Stimulated activated CD8-positive, alpha-beta memory T cell treated with anti-CD3 and anti-CD28 coated beads, Interleukin-7, amount 100 ng/mL, for 1 hour (primary cell): ENCODE measurements at places on chromosomes 3 and 15.

DNA sequence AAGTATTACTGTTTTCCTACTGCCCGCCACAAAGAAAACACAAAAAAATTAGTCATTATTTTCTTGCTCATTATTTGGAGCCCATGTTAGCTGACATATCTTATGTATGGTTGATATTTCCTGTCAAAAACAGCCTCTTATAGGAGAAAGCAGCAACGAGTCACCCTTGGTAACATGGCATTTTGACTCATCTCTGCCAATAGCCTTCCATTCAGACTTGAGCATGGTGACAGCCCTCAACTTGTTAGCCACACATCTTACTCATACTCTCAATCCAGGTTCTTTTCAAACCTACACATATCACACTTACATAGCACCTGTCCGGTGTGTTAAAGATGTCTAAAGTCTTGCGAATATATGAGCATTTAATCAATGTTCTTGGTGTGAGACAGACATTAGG lies 109.4 kb upstream of the SAMMSON start:
- no peak for DNase-seq

DNA sequence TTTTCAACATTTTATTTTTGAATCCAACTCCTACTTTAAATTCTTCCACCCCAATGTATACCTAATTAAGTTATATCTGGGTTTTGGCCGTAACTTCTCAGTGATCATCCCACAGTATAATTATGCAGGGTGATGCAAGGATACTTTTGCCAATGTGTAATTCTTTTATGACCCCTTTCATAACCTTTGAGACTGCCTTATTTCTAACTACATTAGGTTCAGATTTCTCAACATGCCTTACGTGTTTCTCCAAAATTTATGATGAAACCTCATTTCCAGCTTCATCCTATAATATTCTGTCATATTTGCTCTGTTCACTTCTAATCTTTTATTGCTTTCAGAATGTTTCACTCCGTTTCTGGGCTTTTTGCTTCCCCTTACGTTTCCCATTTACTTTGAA lies 1229.6 kb upstream of the ALCAM start:
- no peak for DNase-seq

GRCh38 chr15:74907163-74907870 lies 666 bp upstream of the FAM219B start:
- DNase-seq: no peak

DNA sequence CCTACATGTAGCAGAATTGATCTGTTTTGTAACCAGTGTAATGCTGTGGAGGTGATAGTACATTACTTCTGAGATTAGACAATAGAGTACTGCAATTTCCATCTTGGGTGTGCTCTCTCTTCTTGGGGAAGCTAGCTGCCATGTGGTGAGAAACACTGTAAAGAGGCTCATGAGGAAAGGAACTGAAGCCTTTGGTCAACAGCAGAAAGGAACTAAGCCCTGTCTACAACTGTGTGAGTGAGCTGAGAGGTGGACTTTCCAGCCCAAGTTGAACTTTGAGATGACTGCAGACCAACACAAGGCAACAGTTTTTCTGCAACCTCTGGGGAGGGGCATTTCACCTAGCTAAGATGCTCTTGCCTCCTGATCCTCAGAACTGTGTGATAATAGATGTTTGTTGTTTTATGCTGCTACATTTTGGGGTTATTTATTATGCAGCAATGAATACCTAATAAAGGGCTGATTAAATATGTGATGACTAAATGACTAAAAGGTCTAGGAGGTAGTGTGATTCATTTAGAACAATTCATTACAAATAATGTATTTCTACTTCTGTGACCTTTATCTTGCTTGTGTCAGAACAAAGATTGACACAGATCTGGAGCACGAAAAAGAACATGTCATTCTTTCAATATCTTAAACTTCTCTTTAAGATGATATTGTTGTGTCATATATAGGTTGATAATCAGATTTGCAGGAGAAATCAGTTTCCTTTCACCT lies 121.6 kb upstream of the THRB start:
- DNase-seq: no peak

GRCh38 chr15:74955796-74956647 lies 550 bp downstream of the RPP25 start:
- peak; percentile 31 for DNase-seq

DNA sequence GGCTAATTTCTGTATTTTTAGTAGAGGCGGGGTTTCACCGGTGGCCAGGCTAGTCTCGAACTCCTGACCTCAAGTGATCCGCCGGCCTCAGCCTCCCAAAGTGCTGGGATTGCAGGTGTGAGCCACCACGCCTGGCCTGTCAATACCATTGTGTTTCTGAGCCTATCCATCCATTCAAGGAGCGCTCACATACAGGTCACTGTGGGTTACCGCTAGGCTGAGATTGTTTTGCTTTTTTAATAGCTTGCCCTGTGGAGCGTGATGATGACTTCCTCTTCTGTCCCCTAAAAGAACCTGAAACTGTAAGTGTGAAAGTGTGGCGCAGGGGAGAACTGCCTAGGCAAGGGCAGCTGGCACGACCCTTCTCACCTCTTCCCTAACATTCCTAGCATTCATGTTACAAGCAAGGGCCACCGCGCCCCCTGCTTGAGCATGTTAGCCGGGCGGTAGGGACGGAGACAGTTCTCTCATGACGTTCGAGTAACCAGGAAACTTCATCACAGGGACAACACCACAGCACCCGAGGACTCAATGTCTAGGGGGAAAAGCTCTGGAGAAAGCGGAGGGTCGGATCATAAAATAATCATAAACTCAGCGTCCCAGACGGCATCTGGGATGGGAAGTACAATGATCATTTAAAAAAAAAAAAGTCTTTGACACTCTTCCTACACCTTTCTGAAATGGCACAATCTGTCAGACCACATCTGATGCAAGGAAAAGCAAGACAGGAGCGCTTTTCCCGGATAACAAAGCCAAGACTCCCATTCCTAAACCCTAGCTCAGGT lies 790 bp downstream of the LAMP3 start:
- no peak for DNase-seq

- DNase-seq: no peak
These were observed 16.6 kb upstream of the EHHADH start for GRCh38 chr3:185270262-185270955.

DNA sequence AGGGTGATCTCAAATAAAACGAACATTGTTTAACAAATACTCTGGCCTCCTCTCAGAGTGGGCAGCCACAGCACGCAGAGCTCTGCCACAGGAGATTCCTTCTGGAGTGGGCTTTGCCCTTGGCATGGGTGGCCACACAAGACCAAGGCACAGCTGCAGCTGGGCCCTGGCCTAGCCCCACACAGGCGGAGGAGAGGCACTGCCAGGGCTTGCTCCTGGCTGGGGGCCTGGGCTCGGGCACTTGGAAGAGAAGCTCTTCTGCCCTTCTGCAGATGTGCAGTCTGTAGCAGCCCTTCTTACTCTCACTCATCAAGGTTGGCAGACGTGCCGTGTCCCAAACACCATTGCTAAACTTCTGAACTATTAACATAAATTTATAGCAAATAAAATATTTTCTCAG lies 67.2 kb downstream of the CRTC3 start:
- no peak for DNase-seq

- no peak for DNase-seq
These were observed 1.6 kb upstream of the CCDC33 start for GRCh38 chr15:74234598-74234875.

DNA sequence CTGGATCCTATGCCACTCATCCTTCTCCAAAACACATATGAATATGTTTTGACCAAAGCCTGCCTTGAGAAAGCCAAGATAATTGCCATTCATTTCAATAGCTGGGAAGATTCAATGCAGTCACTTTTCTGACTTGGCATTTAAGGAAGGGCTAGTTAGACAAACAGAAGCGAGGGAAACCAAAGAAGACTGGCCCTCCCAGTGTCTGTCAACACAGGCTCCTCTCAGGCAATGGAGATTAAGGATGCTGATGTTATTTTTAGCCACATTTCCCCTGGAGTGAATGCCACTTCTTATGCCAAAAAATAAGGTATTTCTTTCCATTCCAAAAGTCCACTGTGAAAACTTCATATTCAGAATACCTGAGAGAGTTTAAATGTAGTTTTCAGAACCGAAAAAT lies 101.7 kb downstream of the P3H2 start:
- DNase-seq: no peak

GRCh38 chr3:12321015-12321414 lies 32.1 kb downstream of the PPARG start:
- DNase-seq: no peak

GRCh38 chr3:174331095-174331800 lies 527.9 kb upstream of the NAALADL2 start:
- no peak for DNase-seq

DNA sequence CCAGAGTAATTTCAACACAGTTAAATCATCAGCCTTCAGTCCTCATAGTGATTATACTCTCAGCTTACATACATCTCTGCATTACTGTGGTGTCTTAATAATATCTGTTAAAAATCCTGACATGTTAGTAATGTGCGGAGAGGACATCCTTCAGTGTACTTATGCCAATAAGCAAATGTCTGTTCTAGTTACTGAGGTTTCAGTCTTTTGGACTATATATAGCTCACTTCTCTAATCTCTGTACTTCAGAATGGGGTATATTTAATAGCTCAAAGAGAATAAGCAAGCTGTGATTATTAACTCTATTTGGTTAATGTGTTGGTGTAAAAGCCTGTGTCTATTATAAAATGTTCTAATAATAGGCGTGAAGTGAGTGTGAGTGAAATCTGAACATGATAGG lies 28.9 kb upstream of the OSTN start:
- no peak for DNase-seq

GRCh38 chr3:49025793-49026520 lies 3.2 kb downstream of the IMPDH2 start:
- DNase-seq: no peak

DNA sequence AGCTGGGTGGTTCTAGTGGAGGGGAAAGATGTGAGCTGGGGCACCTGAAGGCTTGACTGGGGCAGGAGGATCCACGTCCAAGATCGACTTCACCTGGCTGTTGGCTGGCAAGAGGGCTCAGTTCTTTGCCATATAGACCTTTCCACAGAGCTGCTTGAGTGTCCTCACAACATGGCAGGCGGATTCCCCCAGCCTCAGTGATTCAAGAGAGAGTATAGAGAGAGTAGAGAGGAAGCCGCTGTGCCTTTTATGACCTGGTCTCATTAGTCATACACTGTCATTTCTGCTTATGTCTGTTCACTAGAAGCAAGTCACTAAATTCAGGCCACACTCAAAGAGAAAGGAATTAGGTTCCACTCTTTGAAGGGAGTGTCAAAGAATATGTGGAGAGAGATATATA lies 101.6 kb downstream of the APBA2 start:
- DNase-seq: no peak

- no peak for DNase-seq
These were observed at the start of gene UTS2B for GRCh38 chr3:191329654-191330529. UTS2B (minus strand) TSS chr3:191330526; CDS start chr3:191282189, 48,337 bp downstream.

GRCh38 chr3:180611006-180611405 lies 9.0 kb downstream of the TTC14 start:
- no peak for DNase-seq

DNA sequence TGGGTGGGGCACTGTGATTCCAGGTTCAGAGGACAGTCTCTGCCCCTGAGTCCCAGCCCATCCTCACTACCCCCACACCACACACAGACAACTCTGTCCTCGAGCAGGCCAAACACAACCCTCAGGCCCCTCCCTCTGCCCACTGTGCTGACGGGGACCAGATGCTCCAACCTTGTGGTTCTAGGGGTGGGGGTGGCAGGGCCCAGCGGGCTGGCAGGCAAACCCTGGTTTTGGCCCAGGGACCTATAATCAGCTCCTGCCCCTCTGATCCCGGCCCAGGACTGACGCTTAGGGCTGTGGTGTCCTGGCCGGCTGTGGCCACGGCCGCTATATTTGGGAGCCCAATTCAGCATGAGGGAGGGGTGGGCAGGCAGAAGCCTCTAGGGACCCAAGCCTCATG lies 5.0 kb upstream of the MYL3 start:
- DNase-seq: no peak

DNA sequence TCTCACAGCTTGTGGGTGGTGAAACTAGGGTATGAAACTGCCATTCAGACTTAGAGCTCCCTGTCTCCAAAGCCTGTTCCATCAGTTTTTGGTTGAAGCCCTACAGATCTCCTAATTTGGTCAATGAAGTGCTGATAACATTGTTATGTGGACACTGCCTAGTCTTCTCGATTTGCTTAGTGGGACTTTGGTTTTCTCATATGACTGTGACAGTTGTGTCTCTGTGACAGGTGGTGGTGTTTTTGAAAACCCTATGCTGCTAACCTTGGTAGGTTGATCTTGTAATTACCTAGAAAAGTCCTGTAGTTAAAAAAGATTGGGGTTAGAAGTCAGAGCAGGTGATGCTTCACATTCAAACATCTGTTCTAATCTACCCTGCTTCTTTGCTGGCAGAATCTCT lies 9.2 kb downstream of the PPM1L start:
- no peak for DNase-seq

GRCh38 chr15:69074843-69075224 lies 60.3 kb downstream of the NOX5 start:
- DNase-seq: no peak

- no peak for DNase-seq
These were observed at the start of gene ADAMTSL3 for GRCh38 chr15:83653639-83654378. ADAMTSL3 (plus strand) TSS chr15:83654123; CDS start chr15:83655762, 1,639 bp downstream.

DNA sequence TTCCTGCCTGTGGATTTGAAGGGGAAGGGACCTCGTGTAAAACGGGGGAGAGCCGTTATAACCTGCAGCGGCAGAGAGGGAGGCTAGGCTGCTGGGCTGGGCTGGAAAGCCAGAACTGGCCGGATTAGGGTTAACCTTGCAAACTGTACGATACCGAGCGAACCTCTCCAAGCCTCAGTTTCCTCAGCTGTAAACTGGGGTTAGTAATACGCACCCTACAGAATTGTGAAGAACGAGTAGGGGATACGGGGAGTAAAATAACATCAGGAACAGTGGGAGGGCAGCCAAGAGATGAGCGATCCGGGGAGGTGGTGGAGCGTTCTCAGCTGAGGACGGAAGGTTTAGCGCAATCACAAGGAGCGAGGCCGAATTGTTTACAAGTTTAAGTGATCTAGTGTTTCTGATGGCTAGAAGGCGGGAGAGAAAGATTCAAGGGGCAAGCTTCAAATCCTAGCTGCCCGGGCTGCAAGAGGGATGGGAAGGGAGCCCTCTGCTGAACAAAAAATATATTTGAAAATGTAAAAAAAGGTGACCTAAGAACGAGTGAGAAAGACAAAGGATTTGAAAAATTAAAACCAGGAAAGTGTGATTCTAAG lies 768 bp upstream of the SEMA5B start:
- no peak for DNase-seq

- no peak for DNase-seq
These were observed 175.1 kb upstream of the TSC22D2 start for GRCh38 chr3:150232992-150233451.

GRCh38 chr3:113695786-113696645 lies at the start of gene USF3:
USF3 (minus strand) TSS chr3:113696642; CDS start chr3:113674878, 21,764 bp downstream.
- peak; percentile 70 for DNase-seq

- no peak for DNase-seq
These were observed 31.8 kb downstream of the IRAK2 start for GRCh38 chr3:10196389-10197052.
